Activated T-helper 1 cell treated with anti-CD3 and anti-CD28 coated beads, Interleukin-12 subunit alpha, Interleukin-12 subunit beta, Interleukin-2, Interleukin-4 antibody, amounts not matched to agents 30 ng/mL and 10 ng/mL and 1 ng/mL, durations not matched to agents 14 hours and 24 hours and 36 hours (primary cell): ENCODE measurements at places on chromosomes 3 and 15.
A peak's percentile ranks its signal among the peaks of the same experiment; 100 is the strongest.

GRCh38 chr15:57519806-57520205 lies 71.9 kb upstream of the MYZAP start:
- DNase-seq = no peak

- no peak for DNase-seq
These were observed 80.1 kb downstream of the CCNL1 start for GRCh38 chr3:157079676-157080369.

GRCh38 chr3:66348704-66349103 lies 127.9 kb downstream of the SLC25A26 start:
- no peak for DNase-seq

- no peak for DNase-seq
These were observed 5.7 kb downstream of the MAN2C1 start for GRCh38 chr15:75362642-75363249.

DNA sequence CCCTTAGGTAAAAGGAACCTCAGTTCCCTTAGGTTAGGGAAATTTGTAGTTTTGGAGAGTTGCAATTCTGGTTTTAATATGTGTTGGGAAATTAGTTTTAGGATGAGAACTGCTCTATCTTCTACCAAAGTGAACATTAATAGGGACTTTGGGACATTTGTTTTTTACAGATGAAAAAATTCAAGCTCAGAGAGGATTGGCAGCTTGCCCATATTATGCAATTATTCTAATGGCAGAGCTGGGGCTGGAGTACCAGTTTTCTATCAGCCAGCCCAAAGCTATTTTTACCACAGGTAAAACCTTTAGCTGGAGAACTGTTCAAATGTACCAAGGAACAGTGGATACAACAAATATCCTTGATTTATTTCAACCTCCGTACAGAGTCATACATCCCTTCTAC lies 127.0 kb downstream of the CPNE4 start:
- no peak for DNase-seq

- peak; percentile 11 for DNase-seq
These were observed 543 bp downstream of the MEF2A start for GRCh38 chr15:99566157-99566897.

GRCh38 chr3:54296531-54296930 lies 174.2 kb downstream of the CACNA2D3 start:
- DNase-seq = no peak
